ENCODE measurements at places on chromosomes 1 and 21.

GRCh38 chr1:41513383-41513735, 28.9 kb upstream of the EDN2 start:
- DNase-seq = no peak

- no peak for DNase-seq
Measured at GRCh38 chr1:107413951-107414350, 273.1 kb downstream of the NTNG1 start.

- no peak for DNase-seq
Measured at GRCh38 chr1:52229494-52229893, 87.6 kb downstream of the ZFYVE9 start.

DNA sequence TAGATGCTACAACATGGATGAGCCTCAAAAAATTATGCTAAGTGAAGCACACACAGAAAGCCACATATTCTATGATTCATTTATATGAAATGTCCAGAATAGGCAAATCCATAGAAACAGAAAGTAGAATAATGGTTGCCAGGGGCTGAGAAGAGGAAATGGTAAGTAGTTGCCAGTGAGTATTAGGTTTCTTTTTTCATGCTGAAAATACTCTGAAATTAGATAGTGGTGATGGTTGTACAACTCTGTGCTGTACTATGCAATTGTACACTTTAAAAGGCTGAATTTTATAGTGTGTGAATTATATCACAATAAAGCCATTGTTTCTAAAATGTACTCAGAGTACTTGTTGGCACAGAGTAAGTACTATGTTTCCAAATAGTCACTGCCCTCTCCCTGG, 15.5 kb upstream of the GFI1 start:
- DNase-seq = no peak

DNA sequence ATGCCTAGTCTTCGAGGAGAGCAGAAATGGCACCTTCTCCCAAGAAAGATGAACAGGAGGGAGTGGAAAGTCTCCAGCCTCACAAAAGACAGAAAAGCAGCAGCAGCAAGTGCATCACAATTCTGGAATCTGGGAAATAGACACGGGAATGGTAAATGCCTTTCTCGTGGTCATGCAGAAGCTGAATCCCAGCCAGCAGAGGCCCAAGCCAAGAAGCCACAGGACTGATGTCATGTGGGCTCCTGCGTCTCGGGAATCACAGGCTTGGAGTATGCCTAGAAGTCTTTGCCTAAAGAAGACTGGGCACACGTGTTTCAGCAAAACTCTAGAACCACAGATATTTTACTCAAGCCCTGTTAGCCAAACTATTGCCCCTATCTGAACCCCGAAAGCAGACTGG, 260.3 kb upstream of the PLD5 start:
- DNase-seq = no peak

GRCh38 chr21:40753756-40754155, 93.2 kb downstream of the DSCAM start:
- no peak for DNase-seq

- DNase-seq = no peak
Measured at GRCh38 chr1:167486090-167486824, 32.1 kb downstream of the CD247 start.

DNA sequence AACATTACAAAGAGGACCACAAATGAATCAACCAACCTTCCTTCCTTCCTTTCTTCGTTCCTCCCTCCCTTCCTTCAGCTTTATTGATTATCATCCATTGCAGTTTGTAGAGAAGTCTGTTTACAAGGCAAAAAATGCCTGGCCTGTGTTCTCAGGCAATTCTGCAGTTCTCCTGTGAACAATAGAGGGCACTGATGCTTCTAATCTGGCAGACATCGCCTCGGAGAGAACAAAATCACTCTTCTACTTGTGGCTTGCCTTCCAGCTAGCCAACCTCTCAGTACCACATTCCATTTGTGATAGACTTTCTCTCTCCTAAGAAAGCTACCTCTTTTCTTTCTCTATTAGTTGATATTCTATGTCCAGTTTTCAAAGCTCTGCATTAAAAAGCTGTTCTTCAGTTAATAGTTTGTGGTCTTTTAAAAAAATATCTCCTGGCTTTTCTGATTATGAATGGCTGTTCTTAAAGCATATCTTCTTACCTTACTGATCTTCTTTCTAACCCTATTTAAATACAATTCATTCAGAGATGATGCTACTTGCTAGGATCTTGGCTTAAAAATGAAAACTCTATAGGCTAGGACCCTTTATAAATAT, 26.9 kb upstream of the ESRRG start:
- DNase-seq = no peak

DNA sequence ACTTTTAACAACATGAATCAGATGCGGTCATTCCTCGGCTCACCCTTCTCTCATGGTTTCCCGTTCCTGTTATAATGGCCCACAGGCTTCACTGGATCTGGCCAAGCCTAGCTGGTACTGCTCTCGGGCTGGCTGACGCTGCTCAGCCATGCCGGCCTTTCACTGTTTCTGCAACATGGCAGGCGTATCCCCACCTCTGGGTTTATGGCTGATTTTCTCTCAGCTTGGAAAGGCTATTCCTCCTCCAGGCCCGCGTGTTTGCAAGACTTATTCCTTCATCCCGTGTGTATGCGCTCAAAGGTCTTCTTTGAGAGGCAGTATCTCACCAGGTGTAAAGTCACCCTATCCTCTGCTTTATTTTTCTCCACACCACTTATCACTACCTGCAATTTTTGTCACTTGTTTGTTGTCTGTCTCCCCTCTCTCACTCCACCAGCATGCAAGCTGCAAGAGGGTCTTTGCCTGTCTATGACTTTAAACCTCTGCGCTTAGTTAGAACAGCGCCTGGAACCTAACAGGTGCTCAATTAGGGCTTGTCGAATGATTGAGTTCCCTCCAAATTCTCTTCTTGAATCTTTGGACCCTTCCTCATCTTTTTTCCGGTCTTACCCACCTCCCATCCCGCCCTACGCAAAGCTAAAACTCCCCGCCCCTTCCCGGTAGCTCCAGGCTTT, 491 bp upstream of the RAP1A start:
- DNase-seq = no peak

DNA sequence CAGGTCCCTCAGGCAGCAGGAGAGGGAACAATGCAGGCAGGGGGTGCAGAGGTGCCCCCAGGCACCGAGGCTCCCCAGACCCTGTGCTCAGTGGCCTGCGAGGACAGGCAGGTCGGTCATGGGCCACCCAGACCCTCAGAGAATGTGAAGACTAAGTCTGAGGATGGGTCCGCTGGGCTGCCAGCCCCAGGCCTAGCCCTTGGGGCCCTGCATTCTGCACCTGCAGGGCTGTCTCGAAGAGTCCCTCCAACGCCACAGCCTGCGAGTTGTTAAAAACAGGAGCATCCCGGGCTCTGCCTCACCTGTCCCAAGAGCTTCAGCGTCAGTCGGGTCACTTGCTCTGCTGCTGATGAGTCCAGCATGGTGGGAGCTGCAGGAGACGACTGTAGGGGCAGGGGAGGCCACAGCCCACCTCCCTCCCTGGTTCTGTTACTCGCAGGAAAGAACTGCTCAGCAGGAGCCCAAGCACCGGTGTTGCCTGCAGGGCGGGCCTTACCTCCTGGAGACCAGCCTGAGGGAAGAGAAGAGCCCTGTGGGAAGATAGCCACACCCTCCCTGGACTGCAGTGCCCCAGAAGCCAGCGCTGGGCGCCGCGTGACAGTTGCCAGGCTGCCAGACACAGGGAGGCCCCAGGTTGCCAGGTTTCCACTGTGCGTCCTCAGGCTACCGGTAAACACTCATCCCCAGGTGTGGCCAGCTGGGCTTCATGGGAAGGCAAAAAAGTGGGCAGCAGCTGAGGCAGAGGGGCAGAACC, 5.8 kb downstream of the C21orf58 start:
- DNase-seq = no peak

DNA sequence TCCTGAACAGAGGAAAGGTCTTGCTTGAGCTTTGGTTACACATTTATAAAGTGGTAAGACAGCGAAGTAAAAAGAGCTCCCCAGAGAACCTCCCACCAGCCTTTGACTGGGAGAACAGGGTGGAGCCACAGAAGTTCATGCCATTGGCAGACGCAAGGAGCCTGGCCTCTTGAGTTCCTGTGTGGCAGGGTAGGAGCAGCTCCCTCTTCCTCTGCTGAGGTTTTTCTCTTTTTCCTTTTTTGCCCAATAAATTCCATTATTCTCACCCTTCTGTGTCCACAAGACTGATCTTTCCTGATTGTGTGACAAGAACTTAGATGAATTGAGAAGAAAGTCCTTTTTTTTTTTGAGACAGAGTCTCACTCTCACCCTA, 4.3 kb downstream of the THEM4 start:
- DNase-seq = peak; percentile 45

DNA sequence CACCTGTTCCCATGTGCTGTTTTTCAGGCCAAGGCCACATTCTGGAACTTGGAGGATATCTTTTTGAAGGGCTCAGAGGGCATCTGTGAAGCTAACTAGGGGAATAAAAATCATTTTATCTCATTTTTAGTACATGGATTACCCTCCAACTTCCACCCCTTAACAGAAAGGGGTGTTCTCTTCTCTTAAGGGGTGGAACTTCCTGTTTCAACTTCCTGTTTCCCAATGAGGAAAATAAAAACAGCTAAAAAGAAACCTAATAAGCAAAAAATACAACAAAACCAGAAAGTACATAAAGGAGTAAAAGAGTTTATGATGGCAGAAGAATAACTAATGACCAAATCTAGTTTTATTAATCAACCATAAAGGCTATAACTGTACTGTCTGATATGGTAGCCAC, 24.8 kb upstream of the SLC22A15 start:
- DNase-seq = no peak

GRCh38 chr1:231395076-231395997, 26.8 kb downstream of the EGLN1 start:
- DNase-seq = no peak

DNA sequence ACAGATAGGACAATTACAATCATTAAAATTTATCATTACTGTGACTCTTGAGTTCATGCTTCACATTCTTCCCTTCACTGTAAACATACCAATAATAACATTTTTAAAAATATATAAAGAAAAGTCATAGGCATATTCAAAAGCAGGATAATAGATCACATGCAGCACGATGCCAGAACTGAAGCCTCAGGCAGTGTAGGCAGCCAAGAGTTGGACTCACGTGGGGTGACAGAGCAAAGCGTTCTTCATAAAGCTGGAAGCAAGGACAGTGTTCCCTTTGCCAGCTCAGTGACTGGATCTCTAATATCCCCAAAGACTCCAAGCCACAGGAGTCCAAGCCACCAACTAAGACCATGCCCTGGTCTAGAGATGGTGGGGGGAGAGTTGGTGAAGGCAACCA, 77.7 kb downstream of the ODF2L start:
- DNase-seq = no peak

- DNase-seq = no peak
Measured at GRCh38 chr1:6234502-6235295, 1.1 kb downstream of the ICMT start.

DNA sequence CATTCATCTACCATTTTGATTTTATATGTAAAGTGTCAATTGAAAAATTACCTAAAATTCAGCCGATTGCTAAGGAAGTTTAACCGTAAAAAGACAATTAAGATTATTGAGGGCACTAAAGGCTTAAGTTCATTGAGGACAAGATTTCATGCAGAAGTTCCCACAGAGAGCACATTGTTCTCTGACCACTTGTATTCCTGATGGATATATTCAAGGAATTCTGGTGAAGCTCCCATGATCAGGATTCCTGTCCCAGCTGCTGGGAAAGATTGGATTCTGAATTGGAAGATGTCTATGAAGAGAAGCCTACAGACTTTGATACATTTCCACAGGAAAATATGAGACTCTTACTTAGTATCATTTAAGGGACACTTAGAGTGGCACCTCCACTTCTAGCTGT, 209.2 kb upstream of the KCTD3 start:
- no peak for DNase-seq

GRCh38 chr1:67840449-67840848, 7.2 kb upstream of the GNG12 start:
- DNase-seq = no peak

DNA sequence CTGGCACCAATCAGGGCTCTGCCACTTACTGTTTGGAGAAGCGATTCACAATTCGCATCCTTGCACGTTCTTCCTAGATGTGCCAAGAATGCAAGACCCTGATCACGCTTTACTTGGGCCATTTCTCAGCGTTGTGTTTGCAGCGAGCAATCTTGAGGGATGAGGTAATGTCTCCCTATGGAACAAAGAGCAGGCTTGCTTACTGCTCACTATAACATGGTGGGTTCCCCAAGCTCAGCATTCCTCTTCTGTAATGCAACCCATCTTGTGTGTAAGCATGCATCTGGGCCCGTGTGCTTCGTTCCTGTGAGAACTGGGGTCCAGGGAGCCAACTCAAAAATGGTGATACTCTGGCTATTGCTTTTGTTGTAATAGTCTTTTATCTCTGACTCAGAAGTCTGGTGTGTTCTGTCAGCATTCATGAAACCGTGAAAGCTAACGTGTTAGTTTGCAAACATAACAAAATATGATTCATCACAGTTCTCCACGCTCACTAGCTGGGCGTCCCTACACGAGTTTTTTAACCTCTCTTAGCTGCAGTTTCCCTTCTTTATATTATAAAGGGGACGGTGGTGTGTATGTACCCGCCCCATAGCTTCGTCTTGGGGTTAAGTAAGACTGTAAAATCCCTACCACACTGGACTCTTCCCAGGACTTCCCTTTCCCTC, 33.3 kb downstream of the DNTTIP2 start:
- DNase-seq = no peak

GRCh38 chr1:33931111-33931475, 67.2 kb downstream of the HMGB4 start:
- no peak for DNase-seq

- DNase-seq = no peak
Measured at GRCh38 chr1:24186031-24186710, 918 bp downstream of the IFNLR1 start.

DNA sequence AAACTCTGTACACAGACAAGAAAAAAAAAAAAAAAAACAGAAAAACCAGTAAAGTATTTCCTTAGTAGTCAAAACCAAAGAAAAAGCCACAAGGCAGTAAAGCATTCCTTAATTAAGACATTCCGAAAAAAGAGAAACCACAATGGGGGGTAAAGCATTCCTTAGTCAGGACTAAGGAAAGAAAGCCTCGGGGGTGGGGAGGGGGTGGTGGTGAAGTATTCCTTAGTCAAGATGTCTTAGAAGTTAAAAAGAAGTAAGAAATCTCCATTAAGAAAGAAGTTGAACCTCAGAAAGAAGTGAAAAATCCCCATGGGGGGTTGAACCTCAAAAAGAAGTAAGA, 28.2 kb upstream of the FMO1 start:
- no peak for DNase-seq

- DNase-seq = no peak
Measured at GRCh38 chr21:35319684-35320283, 270.7 kb upstream of the RUNX1 start.

DNA sequence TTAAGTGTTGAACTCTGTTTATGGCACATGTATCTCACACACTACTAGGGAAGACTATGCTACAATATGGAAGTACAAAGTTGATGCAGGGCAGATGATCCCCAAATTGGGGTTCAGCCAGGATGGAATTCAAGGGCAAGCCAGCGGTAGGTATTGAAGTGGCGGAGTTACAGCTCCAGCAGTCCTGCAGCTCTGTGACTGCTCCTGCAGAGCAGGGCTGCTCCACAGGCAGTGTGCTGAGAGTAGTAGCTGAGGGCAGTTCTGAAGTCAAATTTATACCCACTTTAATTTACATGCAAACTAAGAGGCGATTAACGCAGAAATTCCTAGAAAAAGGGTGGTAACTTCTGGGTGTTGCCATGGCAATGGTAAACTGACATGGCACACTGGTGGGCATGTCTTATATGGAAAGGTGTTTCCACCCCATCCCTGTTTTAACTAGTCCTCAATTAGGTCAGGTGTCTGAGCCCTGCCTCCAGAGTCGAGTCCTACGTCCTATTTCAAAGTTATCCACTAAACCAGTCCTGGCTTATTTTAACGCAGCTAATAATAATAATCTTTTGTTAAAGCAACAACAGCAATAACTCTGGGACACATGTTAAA, 20.6 kb upstream of the CENPF start:
- DNase-seq = no peak

- no peak for DNase-seq
Measured at GRCh38 chr1:13809461-13810159, 109.6 kb downstream of the PRDM2 start.

All from stimulated activated CD8-positive, alpha-beta memory T cell treated with anti-CD3 and anti-CD28 coated beads, Interleukin-4, amount 100 ng/mL, for 1 hour (primary cell).